Osteoblast (primary cell): ENCODE measurements at places on chromosomes 2 and 18. TPM values are rescaled to one million over a fixed set of nuclear protein-coding genes. Genes with fewer than 3 reads are reported as not detected.

LBH gene
- 270 and 272 TPM in 2 replicates for total RNA-seq

ARHGAP28 gene
- total RNA-seq, result 23.9 and 24.2 TPM in 2 replicates

CHN1 gene
- total RNA-seq, result 33.7 and 54.5 TPM in 2 replicates

GCG gene
- not detected in 2 replicates for total RNA-seq
